ENCODE measurements at places on chromosomes 12 and 14.

DNA sequence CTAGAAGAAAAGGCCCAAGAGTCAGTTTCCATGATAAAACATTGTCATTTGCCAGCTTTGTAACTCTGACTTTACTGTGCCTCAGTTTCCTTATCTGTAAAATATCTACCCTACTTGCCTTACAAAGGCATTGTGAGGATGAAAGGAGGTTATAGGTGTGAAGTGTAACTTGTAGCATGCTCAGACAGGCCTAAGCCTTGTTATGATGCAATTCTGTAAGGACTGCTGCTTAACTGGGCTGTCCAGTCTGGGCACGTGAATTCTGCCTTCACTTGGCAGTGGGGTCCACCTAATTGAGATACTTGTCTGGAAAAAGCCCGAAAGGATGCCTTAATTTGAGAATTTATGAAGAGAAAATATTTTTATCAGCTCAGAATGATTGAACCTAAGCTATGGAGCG lies 114.5 kb upstream of the DYRK2 start:
- no peak for DNase-seq

DNA sequence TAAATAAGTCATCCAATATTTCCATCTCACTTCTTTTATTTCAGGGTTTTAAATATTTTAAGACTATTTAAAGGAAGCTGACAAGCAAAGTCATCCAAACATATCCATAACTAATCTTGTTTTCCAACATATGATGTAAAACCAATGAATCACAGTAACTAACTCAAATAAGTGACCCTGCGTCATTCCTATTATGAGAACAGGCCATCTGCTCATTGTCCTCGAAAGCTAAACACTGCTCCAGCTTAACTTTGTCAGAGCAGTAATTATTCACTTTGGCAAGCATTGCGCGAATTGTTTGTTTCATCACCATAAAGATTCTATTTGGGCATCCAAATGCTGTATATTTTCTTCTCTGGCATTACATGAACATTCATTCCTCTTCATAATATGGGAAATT lies 99.1 kb downstream of the CAPZA3 start:
- no peak for DNase-seq

DNA sequence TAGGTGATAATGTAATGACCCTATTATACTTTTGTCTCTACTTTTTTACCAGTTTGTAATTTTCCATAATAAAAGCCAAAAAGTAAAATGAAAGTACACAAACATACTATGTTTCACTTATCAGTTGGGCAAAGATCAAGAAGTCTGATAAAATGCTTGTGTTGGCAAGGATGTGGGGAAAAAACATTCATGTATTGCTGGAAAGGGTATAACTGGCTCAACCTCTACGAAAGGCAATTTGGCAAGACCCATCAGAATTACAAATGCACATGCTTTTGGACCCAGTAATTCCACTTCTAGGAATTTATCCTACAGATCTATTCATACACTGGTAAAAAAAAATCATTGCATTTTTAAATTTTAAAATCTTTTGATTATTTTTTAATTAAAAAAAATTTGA lies 68.0 kb downstream of the SPTB start:
- no peak for DNase-seq

DNA sequence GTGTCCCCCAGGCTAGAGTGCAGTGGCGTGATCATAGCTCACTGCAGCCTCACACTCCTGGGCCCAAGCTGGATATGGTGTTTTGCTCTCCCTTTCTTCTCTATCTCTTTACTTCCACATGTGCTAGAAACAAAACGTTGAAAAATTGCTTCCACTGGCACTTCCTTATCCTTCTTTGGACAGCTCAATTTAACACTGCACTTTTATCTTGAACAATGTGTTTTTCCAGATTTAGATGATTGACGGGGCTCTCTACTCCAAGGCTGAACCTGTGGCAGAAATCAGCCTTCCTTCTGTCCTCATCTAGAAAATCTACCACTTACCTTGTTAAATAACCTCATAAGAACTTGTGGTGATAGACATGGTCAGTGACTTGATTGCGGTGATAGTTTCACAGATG lies 165.1 kb downstream of the DAD1 start:
- no peak for DNase-seq

DNA sequence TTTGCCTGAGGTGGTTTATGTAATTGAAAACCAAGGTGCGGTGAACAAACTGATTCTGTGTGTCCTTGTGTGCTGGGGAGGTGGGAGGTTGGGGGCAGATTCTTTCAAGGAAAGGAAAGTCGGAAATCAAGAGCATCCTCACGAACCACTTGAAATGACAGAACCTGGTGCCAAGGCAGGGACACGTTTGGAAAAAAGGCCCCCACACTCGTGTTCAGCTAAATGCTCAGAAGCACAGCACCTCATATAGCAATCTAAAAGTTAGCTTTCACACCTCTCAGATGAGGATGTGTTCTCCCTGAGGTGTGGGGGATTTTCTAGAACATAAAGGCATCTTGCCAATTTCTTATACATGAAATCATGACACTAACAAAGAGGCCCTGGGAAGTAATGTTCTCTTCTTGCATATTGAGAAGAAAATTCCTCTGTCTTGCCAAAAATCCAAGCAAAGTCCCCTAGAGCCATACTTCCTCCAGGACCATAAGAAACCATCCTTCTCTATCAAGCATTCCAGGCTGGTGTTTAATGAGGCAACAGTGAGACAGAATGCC lies 119.6 kb downstream of the PLXNC1 start:
- no peak for DNase-seq

DNA sequence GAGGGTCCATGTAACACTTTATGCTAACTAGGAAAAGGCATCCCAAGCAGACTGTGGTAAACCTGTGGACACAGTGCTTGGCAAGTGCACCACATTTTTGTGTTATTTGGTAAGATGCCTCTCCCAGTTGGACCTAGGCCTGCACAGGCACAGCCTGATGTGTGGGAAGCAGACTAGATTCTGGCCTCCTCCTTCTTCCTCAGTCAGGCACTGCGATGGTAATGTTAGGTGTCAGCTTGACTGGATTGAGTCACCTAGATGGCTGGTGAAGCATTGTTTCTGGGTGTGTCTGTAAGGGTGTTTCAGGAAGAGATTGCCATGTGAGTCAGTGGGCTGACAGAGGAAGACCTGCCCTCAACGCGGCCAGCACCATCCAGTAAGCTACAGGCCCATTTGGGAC lies 25.3 kb upstream of the RHOJ start:
- DNase-seq: no peak

GRCh38 chr12:118137148-118137678 lies 1.3 kb downstream of the PEBP1 start:
- no peak for DNase-seq
